Activated CD4-positive, alpha-beta T cell treated with anti-CD3 and anti-CD28 coated beads, Interleukin-2, amount 10 ng/mL, durations not matched to agents 7 days and 5 days (primary cell): ENCODE measurements at places on chromosomes 5 and 9.

GRCh38 chr9:136401173-136401922 is 1.4 kb upstream of the SNAPC4 start:
- no peak for DNase-seq

- DNase-seq, result peak; percentile 12
Measured at GRCh38 chr9:2872250-2872930, 28.5 kb upstream of the PUM3 start.

DNA sequence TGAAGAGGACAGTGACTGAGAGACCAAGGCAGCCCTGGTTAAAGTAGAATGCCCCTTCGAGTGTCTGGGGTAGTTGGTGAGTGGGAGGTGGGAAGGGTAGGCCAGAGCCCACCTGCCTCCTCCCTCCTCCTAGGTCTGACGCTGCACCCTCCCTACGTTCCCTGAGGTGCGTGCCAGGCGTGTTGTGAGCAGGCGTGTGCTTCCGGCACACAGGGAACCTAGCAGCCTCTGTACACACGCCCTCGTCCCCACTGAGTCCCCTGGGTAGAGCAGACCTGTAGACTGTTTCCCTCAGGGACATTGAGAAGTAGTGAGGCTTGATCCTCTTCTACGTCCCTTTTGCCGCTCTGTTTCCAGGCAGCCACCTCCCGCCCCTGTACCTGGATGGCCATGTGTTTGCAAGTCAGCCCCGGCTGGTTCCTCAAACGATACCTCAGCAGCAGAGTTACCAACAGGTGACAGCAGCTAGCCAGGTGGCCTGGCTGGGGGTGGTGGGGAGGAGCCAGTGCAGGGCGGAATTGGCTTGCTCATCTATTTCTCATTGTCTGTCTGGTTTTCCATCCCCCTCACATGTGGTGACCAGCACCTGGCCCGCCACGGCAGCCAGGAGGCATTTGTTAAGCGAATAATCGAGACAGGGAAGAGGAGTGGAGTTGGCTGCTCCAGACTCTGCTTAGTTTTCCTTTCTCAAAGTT is 16.8 kb upstream of the POMT1 start:
- no peak for DNase-seq

DNA sequence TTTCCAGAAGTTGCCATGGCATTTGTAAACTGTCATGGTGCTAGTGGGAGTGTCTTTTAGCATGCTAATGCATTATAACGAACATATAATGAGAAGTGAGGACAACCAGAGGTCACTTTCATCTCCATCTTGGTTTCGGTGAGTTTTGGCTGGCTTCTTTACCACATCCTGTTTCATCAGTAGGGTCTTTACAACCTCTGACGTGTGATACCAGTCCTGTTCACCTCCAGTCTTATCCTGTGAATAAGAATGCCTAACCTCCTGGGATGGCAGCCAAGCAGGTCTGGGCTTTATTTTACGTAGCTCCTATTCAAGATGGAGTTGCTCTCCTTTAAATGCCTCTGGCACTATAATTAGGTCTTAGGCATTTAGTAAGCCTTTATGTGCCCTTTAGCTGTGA is 20.4 kb upstream of the RFK start:
- no peak for DNase-seq

GRCh38 chr9:22382331-22382730 is 64.3 kb upstream of the DMRTA1 start:
- no peak for DNase-seq

GRCh38 chr5:3593771-3594509 is 1.7 kb upstream of the IRX1 start:
- DNase-seq, result no peak

DNA sequence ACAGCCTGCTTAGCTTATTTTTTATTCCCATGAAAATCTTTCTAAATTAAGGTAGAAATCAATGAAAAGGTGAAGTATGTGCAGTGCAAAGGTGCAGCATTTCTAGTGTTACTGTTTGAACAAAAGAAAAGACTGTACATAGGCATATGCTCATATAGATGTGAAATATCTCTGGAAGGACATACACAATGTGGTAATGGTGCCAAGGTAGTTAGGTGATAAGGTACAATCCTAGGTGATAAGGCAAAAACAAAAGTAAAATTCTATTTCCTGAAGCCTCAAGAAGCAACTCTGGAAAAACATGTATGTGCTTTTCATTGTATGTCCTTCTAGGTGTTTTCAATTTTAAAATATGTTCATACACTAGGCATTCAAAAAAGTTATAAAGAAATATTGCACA is 139.4 kb upstream of the PTGER4 start:
- no peak for DNase-seq

DNA sequence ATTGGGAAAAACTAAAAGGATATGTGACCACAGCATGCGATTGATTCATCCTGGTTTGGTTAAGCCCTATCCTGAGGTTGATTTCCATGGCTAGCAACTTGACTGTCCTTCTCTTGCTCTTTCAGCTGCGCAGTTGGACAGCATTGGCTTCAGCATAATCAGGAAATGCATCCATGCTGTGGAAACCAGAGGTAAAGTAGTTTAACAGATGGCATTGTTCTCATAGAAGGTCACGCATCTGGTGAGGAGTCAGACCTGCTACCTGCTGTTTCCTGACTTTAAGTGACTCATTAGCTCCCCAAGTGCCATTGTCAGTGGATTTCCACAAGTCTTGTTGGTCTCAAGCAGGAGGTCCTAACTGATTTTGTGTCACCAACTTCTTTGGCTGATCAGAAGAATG is 266.9 kb downstream of the ARHGAP26 start:
- DNase-seq, result no peak

DNA sequence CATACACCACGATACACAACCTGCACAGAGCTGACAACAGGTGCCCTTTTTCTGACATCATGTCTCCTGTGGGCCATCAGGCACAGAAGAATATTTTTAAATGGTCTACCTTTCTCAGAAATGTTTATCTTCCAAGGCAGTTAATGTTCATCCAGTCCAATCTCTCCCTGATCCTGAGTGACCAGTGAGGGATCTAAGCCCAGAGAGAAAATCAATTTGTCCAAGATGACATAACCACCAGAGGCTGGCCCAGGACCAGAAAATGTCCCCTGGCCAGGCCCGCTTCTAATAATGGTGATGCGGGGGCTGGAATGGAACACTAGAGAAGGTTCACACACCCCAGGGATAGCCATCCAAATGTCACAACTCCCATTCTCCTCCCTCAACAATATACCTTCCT is 357.9 kb upstream of the KIF2A start:
- DNase-seq, result no peak

DNA sequence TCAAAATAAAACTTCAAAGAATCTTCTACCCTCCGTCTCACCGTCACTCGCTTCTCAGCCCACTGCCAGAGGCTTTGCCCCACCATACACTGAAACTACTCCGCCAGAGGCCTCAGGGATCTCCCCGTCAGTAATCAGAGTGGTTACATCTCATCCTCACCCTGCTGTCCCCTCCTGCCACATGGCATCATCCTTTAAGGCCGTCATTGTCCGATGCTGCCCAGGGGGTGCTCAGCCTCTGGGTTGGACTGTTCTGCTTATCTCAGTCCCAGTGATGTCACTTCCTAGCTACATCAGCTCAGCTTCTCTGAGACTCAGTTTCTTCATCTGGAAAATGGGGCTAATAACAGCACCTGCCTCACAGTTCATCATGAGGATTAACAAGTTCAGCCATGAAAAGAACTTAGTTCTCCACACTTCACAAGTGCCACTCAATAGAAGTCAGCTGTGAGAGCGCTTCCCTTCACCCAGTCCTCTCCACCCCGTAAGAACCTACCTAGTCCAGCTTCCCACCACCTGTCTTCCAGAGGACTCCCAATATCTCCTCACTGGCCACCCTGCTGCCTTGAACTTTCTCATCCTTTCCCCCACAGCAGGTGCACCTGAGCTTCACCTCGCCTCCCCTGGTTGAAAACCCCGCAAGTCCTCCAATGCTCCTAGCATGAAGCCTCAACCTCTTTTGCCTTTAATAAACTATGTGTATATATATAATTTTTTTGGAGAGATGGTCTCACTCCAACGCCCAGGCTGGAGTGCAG is 2.8 kb upstream of the IL3 start:
- DNase-seq, result no peak

DNA sequence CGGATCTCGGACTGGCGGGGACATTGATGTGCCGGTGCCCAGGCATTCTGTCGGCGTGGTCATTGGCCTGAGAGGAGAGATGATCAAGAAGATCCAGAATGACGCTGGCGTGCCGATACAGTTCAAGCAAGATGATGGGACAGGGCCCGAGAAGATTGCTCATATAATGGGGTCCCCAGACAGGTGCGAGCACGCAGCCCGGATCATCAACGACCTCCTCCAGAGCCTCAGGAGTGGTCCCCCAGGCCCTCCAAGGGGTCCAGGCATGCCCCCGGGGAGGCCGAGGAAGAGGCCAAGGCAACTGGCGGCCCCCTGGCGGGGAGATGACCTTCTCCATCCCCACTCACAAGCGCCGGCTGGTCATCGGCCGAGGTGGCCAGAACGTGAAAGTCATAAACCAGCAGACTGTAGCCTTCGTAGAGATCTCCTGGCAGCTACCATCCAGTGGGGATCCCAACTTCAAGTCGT is 106.5 kb upstream of the MTAP start:
- no peak for DNase-seq

- no peak for DNase-seq
Measured at GRCh38 chr5:115623658-115624057, 2.2 kb downstream of the TMED7 start.

- no peak for DNase-seq
Measured at GRCh38 chr9:105066275-105066865, 138.4 kb upstream of the ABCA1 start.

- DNase-seq, result no peak
Measured at GRCh38 chr9:109251080-109251775, 69.6 kb downstream of the EPB41L4B start.
